OCI-M1 (cell line): ENCODE measurements at places on chromosomes 16 and 17.

DNA sequence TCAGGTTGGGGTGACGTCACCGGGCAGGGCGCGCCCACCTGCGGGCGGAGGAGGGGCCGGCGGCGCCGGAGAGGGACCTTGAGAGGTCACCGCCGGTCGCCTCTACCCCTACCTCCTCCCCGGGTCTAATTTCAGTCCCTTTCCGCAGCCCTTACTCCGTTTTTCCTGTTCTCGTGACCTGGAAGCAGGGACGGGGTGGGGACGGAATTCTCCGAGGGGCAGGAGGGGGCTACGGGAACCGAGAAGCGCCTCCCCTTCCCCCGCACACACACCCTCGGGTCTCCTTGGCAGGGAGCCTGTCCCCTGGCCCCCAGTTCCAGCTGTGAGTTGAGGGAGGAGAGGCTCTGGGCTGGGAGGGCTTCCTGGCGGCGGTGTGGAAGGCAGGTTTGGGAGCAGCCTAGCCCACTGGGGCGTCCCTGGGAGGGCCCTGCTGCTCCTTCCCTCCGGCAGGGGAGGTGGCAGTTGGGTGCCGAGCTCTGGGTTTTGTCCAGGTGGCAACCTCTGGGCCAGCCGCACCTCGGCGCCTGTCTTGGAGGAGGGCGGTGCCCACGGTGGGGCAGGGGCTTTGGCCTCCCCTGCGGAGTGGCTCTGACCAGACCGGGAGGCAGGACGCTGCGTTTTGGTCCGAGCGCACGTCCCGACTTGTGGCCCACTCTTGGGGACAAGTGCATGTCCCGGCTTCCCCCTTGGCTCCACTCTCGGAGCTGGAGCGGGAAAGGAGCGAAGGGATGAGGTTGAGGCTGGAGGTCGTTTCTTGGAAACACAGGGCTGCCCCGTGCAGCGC is 773 bp downstream of the SYNGR3 start:
- no peak for DNase-seq

- no peak for DNase-seq
These were observed 114.7 kb downstream of the IRX5 start for GRCh38 chr16:55045329-55045728.

DNA sequence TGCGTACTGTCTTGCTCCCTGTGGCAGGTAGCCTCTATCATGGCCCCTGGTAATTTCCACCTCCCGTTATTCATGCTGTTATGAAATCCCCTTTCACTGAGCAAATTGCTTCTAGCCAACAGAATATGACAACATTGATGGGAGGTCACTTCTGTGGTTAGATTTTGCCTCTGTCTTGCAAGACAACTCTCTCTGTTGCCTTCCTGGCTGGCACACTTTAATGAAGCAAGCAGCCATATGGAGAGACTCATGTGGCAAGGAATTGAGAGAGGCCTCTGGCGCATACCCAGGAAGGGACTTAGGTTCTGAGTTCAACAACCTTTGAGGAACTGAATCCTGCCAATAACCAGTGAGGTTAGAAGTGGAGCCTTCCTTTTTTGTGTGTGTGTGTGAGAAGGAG is 51.8 kb upstream of the GPRC5B start:
- DNase-seq: no peak

DNA sequence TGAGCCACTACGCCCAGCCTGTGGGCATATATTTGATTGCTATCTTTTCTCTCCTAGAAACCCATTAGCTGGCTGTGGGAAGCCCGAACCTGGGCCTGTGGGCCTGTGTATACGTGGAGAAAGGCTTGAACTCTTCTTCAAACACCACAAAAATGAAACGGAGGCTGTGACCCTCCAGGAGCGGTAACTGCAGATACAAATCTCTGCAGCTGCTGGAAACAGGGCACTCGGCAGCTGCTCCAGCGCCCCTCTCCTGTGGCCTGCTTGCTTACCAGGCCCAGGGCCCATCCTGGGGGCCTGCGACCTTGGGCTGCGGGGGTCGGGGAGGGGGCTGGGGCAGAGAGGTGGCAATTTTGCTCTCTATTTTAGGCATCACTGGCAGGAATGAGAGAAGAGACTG is 28.0 kb upstream of the MTSS2 start:
- no peak for DNase-seq

DNA sequence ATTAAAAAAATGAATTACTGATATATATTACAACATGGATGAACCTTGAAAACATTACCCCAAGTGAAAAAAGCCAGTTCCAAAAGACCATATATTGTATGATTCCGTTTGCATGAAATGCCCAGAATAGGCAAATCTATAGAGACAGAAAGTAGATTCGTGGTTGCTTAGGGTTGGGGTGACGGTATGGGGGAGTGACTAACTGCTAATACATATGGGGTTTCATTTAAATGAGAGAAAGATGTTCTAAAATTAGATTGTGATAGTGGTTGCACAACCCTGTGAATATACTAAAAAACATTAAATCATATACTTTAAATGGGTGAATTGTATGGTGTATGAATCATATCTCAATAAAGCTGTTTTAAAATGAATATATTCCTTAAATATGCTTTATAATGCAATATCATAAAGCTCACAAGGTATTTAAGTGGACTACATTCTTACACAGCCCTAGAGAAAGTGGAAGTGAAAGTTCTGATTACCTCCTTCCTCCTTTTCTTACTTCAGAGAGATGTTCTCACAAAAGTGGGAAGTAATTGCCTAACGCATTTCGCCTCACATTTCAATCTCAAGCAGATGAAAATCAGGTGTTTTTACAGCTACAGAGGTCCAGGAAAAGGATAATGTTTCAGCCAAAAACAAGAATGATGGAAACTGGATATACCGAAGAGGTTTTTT is 142.7 kb upstream of the GNAO1 start:
- DNase-seq: peak; percentile 71
